ENCODE measurements at places on chromosomes 6 and 20.

DNA sequence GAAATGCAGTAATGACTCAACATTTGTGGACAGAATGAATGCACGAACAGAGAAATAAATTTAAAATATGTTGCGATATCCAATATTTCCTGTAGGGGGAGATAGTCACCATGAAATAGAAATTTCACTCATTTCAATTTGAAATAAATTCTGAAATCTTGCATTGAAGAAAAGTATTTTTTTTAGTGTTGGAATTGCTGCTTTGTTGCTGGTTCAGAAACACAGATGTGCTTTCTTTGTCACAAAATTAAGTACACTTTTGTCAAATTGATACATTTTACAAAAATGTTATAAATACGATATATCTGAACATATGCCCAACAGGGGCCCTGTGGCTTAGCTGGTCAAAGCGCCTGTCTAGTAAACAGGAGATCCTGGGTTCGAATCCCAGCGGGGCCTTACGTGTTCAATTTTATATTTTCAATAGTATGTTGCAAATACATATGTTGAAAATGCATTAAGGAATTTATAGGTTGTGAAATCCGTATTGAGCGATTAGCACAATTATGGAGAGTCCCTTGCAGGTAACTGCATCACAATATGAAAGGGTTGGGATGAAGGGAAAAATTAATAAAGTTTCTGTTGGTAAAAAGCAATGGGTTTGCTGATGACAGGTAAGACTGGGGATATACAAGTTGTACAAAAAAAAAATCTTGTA, 85.4 kb upstream of the PRSS16 start:
- DNase-seq = no peak

GRCh38 chr20:38305541-38305940, 1.6 kb downstream of the BPI start:
- DNase-seq = no peak

- DNase-seq = no peak
These were observed 261.5 kb downstream of the EYA4 start for GRCh38 chr6:133502441-133503335.

GRCh38 chr6:8441452-8441851, 6.1 kb upstream of the SLC35B3 start:
- no peak for DNase-seq

All from breast epithelium (tissue), 4 donors.